ENCODE measurements at places on chromosomes 4 and X.
A peak's percentile ranks its signal among the peaks of the same experiment; 100 is the strongest.

DNA sequence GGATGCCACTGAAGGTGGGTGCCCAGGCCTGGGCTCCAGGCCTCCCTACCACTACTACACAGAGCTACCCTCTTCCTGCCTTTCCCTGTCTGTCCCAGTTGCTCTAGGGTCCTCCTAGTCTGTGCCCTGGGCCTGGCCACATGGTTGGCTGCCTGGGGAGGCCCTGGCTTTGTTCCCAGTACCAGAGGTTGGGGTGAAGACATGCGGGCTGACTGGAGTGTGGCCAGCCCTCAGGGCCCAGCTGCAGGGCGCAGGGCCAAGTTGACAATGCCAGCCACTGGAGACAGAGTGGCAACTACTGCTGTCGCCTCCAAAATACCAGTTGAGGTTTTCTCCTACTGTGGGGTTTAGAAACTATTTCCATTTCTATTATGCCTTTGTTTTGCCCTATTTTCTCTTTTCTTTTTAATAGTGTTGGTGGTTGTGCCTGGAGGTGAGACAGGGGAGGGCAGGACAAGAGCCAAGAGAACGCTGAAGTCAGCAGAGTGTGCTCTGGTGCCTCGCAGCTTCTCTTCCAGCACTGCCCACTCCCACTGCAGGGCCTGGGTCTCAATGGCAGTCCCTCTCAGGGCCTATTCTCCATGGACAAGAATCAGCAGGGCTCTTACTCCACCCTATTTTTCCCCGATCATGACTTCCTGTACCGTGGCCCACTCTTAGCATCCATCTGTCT lies 32.2 kb upstream of the XPNPEP2 start:
- DNase-seq: peak; percentile 27

- no peak for DNase-seq
These were observed 251.5 kb downstream of the RASL11B start for GRCh38 chr4:53113431-53114225.

DNA sequence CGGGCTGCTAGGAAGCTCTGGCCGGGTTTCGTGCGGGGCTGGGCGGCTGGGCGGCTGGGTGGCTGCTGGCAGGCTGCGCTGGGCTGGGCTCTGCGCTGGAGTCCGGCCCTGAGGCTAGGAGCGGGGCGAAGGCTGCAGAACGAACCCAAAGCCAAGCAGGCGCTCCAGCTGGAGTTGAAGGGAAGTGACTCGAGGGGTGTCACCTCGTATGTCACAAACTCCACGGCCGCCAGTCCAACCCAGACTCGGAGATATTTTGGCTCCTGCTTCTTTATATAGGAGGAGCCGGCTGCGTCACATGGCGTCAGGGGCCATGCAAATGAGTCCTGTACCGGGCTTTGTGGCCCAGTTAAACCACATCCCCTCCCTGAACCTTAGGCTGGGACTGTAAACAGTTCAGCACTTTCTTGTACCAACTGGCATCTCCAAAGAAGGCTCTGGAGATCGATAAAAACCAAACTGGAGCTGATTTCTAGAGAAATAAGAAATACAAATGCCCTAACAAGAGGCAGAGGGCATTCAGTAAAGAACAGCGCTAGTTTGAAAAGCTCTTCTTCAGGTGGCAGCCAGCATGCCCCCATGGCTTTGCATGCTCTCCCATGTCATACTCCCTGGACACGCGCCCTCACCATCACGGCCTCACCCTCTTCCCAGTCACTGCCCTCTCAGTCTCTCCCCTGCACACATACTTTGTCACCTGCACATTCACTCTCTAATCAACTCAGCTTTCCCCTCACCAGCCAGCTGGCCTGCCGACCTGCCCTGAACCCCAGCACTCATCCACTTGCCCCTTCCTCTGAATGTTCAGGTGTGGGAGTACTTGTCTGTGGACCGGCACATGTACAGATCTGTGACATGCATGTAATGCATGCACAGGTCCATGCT lies 58.5 kb downstream of the TSC22D3 start:
- DNase-seq: peak; percentile 93

DNA sequence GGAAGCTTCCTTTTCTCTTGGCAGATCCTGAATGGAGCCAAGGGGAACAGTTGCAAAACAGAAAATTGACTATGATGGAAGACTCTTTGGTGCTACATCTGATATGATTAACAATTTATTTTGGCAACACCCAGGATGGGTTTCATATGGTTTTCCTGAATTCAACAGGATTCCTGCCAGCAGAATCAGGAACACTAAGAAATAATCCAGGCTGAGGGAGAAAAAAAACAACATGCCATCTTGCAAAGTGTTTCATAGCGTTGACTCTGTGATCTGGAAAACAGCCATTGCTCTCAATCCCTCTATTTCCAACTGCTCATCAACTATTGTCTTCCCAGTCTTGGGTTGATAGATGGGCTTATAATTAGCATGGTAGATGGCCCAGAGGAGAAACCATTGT lies 303.8 kb upstream of the KLF3 start:
- no peak for DNase-seq

- DNase-seq: no peak
These were observed 366.5 kb downstream of the MID1IP1 start for GRCh38 chrX:39167791-39168190.

GRCh38 chr4:126899331-126899801 lies 733.4 kb upstream of the INTU start:
- DNase-seq: peak; percentile 98

GRCh38 chrX:139881572-139881971 lies 51.3 kb downstream of the ATP11C start:
- DNase-seq: peak; percentile 78

DNA sequence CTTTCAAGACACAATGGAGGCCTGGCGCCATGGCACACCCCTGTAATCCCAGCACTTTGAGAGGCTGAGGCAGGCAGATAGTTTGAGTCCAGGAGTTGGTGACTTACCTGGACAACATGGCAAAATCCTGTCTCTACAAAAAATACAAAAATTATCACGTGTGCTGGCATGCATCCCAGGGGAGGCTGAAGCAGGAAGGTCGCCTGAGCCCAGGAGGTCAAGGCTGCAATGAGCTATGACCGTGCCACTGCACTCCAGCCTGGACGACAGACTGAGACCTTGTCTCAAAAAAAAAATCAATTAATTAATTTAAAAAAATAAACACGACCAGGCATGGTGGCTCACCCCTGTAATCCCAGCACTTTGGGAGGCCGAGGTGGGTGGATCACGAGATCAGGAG lies 2.0 kb upstream of the CTPS2 start:
- no peak for DNase-seq

DNA sequence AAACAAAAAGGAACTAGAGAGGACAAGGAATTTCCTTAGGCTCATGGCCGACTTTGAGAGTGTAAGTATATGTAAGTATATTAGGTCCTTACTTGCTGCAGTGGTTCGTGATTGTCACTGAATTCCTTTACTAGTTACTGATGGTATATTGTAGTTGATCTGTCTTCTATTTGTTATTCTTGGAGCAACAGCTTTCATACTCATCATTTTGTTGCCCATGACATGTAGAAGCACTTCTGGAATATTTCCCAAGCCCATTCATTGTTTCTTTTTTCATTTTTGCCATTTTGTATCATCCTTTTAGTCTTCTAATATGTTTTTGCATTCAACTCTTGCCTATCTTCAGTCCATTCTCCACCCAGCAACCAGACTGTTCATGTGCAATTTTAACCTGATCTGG lies 170.0 kb downstream of the ARHGAP10 start:
- DNase-seq: peak; percentile 75

- no peak for DNase-seq
These were observed 18.8 kb downstream of the C4orf46 start for GRCh38 chr4:158652920-158653319.

- no peak for DNase-seq
These were observed 1260.9 kb downstream of the C4orf33 start for GRCh38 chr4:130356873-130357272.

GRCh38 chr4:13248621-13249298 lies 235.4 kb downstream of the RAB28 start:
- peak; percentile 1 for DNase-seq

DNA sequence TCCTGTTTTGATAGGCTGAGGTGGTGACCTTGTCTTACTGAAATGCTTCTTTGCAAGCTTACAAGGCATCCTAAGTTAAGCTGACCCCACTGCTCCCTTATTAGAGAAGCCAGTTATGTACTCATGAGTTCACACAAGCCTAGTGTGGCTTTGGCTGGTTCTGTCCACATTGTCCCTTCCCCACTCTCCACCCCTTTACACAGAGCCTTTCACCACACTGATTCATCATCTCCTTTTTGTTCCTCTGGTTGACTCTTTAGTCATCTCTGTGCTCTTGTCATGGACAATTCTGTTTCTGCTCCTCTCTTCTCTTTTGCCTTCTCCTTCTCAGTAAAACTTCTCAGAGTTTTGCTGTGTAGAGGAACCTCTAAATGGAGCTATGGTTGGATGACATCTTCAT lies 4.9 kb downstream of the CHRNA9 start:
- peak; percentile 16 for DNase-seq

DNA sequence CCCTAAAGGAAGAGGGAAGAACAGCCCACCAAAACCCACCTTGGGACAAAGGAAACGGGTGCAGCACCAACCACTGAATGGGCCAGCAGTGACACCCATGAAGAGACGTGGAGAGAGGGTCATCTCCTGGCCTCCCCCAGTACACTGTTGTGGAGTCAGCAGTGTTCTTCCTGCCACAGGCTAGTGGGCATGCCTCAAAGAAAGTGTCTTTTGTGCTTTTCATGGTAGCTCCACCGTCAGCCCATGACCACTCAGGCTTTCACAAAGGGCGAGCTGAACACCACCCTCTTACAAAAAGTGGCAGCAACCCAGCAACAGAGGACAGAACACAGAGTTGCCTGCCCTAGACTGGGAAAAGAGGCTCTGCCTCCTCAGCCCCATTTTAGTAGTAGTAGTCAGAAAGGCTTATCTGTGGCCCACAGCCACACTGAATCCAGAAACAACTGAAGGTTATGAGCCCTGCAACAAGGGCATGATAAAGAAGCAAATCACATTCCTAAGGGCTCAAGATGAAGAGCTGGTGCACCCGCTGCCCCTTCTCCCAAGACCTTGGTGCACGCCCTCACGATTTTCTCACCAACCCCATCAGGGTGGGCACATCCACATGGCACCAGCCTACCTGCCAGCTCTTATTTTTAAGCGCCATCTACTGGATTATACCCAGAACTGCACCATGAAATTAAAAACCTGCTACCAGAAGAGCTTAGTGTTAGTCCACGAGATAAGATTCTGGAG lies 53.1 kb downstream of the RAB28 start:
- DNase-seq: no peak

- peak; percentile 17 for DNase-seq
These were observed 1.6 kb upstream of the RBM46 start for GRCh38 chr4:154779362-154779947.

DNA sequence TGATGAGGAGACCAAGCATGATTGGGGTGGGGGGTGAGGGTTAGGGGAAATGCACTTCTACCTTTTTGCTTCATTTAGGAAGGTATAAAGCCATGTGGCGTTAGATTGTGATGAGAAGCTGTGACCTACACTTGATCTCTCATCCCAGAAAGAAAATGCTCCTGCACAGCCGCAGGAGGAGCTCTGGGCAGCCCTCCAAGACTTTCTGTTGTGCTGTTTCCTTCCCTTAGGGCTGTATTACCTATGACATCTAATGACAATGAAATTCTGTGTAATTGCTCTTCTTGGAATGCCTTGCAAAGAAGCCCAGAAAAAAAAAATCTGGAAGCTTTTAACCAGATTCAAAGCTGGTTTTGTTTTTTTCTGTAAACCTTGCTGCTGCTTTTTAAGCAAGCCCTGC lies 13.4 kb downstream of the PRPS2 start:
- DNase-seq: no peak

- no peak for DNase-seq
These were observed 20.0 kb upstream of the RNF128 start for GRCh38 chrX:106706466-106706865.

DNA sequence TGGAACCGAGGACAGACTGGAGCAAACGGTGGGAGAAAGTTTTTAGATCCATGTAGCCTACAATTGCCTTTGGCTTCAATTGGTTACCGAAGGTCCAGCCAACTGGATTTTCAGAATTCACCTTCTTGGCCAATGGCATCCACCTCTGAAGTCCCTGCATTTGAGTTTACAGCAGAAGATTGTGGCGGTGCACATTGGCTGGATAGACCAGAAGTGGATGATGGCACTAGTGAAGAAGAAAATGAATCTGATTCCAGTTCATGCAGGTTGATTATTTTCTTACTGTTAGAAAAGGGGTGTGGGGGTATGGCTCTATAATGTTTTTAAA lies 702 bp downstream of the KLHL5 start:
- no peak for DNase-seq

DNA sequence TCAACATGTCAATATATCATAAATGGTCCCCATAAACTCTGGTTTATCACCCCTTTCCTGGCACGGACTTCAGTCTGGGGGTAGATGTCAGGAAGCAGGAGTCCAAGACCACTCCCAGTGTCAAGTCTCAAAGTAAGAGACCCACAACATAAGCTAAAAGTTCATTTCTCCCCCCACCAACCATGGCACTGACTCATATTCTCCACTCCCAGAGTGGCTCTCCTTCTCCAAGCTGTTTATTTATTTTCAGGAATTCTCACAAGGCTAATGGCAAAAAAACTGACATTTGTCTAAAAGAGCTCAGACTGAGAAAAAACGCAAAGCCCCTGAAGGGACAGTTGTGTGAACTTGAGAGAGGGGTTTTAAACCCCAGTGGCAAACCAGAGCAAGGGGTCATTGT lies 217.0 kb downstream of the RAB28 start:
- no peak for DNase-seq

DNA sequence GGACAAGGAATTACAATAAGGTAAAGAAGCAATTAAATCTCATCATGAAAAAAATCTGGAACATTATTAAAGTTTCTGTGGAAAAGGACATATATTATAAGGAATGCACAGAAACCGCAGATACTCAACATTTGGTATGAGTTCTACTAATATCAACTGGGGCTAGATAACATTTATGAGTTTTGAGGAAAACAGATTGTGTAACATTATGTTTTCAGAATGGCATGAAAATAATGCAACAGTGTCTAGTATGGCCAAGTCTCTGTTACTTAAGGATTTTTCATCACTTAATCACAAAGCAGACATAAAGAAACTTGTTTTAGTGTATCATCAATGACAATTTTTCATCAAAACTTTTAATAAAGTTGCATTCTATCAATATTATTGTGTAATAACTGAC lies 785.0 kb downstream of the GLUD2 start:
- peak; percentile 7 for DNase-seq

DNA sequence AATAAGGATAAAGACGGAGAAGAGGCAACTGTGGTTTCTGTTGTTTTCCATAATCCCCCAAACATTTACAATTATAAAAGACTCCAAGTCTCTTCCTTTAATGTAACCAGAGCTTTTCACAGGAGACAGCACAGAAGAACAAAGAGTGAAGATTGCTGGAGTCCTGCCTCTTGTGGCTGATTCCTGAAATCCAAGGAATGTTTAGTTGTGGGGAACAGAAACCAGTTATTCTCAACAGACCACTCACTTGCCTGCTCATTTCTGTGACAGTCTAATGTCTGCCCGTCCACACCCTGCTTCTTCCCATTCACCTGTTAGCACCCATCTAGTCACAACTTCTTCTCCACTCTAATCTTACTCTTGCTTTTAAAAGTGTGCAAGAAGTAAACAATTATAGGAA lies 12.1 kb downstream of the TEX13B start:
- no peak for DNase-seq

DNA sequence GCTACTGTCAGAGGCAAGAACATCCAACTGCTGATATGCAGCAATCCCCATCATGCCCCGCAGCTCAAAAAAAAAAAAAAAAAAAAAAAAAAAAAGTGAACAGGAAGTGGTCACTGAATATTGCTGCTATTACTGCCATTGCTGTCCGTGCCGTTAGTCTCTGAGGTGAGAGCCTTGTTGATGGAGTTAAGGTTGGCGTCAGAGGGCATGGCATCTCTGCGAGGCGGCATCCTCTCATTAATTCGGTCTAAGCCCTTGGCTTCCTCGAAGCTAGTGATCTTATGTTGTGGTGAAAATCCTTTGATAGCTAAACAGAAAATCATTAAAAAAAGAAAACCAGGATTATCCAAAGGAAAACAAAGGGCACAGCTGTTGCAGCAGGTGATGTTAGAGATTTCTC lies 321.6 kb downstream of the PPP3CA start:
- no peak for DNase-seq
